ENCODE measurements at places on chromosomes 4 and X.

DNA sequence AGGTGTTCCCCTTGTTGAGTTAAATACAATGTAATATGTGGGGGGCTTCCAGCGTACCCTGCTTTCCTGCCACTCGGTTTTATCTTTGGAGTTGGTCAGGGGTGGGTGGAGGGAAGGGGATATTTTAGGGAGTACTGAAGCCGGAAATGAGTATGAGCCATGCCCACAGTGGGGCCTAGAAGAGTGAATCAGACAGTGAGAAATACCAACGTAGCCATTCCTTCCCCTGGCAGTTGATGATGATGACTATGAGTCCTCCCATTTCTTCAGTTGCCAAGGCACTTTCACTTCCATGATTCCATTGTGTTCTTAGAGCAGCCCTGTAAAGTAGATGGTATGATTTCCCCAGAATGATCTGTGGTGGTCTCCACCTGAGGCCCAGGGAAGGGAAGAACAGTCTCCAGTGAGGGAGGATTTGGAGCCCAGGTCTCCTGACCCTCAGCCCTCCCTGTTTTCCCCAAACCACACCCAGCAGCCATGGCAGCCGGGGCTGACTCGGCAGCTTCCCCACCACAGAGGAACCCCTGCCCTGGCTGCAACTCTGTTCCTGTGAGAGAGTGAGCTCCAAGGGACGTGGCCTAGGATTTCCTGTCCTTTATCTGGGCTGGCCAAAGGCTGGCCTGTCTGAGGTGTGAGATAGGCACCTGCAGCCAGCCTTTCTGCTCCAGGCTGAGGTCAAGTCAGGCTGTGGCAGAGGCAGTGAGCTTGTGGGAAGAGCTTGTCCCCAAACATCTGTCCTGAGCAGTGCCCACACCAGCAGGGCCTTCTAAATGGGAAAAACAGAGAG, 52.7 kb downstream of the STARD8 start:
- H3K4me3 ChIP-seq = no peak overlapping the region
- H3K27ac ChIP-seq = no peak overlapping the region
- no peaks in the 10 kb centered on the region for H3K27me3 ChIP-seq
- no peaks in the 10 kb centered on the region for H3K4me1 ChIP-seq

GRCh38 chr4:5976431-5976830, 41.8 kb downstream of the C4orf50 start:
- no peak overlapping the region for H3K4me3 ChIP-seq
- no peaks in the 10 kb centered on the region for H3K27me3 ChIP-seq
- peak; percentile 65 for DNase-seq
- no peak overlapping the region for H3K27ac ChIP-seq
- H3K4me1 ChIP-seq = no peaks in the 10 kb centered on the region

DNA sequence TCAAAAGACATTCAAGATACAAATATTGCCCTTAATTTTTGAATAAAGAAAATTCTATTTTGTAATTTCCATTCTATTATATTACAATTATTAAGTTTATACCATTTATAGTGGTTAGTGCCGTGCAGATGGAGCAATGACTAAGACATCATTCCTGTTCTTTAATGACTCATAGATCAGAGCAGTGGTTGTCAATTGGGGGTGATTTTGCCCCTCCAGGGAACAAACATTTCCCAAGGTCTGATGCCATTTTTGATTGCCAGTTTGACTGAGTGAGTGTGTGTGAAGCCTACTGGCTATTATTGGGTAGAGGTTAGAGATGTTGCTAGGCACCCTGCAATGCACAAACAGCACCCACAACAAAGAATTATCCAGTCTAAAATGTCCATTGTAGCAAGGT, 97.9 kb upstream of the DDIT4L start:
- DNase-seq = no peak
- H3K27ac ChIP-seq = no peak overlapping the region
- H3K4me3 ChIP-seq = no peak overlapping the region
- no peaks in the 10 kb centered on the region for H3K36me3 ChIP-seq
- no peaks in the 10 kb centered on the region for H3K27me3 ChIP-seq

- DNase-seq = no peak
- H3K4me1 ChIP-seq = no peaks in the 10 kb centered on the region
- H3K27me3 ChIP-seq = no peaks in the 10 kb centered on the region
- no peaks in the 10 kb centered on the region for H3K36me3 ChIP-seq
- H3K27ac ChIP-seq = no peak overlapping the region
Observed at GRCh38 chrX:572538-573124, 58.0 kb upstream of the SHOX start.

DNA sequence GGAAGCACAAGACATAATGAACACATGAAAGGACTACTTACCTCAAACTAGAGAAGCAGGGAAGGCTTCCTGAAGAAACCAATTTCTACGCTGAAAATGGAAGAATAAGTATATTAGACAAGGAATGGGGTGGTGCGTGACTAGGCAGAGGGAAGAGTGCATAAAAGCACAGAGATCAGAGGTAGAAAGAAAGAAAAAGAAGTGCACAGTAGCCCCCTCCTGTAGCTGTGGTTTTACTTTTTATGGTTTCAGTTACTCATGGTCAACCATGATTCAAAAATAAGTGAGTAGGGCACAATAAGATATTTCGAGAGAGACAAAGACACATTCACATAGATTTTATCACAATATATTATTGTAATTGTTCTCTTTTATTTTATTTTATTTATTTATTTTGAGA, 934.5 kb upstream of the INTU start:
- H3K36me3 ChIP-seq = no peaks in the 10 kb centered on the region
- DNase-seq = no peak
- H3K4me3 ChIP-seq = no peak overlapping the region
- H3K4me1 ChIP-seq = peaks cover 7% of the 10 kb centered on the region

DNA sequence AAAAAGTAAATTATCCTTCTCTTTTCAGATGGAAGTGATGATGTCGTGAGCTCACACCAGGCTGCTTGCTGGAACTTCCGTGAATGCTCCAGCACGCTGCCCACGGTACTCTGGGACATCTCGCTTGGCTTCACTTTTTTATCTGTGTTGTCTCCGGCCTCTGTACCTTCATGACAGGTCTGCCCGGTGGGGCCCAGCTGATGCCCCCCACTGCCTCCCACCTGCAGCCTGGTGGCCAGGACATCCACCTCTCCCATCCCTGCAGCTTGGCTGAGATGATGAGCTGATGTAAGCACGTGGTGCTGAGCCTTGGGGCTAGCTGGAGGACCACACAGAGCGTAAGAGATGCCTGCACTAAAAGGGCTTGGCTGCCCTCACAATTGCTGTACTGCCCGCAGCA, 59.0 kb upstream of the HELT start:
- no peak for DNase-seq
- H3K36me3 ChIP-seq = no peaks in the 10 kb centered on the region
- no peaks in the 10 kb centered on the region for H3K27me3 ChIP-seq
- no peak overlapping the region for H3K4me3 ChIP-seq

GRCh38 chrX:13965531-13965930, 64.2 kb downstream of the GEMIN8 start:
- no peak for DNase-seq
- no peak overlapping the region for H3K27ac ChIP-seq
- no peaks in the 10 kb centered on the region for H3K27me3 ChIP-seq
- H3K4me1 ChIP-seq = no peaks in the 10 kb centered on the region
- no peak overlapping the region for H3K4me3 ChIP-seq
- H3K36me3 ChIP-seq = no peaks in the 10 kb centered on the region

- no peaks in the 10 kb centered on the region for H3K4me1 ChIP-seq
- no peak overlapping the region for H3K27ac ChIP-seq
- DNase-seq = peak; percentile 77
- H3K36me3 ChIP-seq = no peaks in the 10 kb centered on the region
- peak overlapping the region; percentile 81 for H3K4me3 ChIP-seq
Observed at GRCh38 chr4:13543032-13543838, 1.1 kb downstream of the NKX3-2 start.

DNA sequence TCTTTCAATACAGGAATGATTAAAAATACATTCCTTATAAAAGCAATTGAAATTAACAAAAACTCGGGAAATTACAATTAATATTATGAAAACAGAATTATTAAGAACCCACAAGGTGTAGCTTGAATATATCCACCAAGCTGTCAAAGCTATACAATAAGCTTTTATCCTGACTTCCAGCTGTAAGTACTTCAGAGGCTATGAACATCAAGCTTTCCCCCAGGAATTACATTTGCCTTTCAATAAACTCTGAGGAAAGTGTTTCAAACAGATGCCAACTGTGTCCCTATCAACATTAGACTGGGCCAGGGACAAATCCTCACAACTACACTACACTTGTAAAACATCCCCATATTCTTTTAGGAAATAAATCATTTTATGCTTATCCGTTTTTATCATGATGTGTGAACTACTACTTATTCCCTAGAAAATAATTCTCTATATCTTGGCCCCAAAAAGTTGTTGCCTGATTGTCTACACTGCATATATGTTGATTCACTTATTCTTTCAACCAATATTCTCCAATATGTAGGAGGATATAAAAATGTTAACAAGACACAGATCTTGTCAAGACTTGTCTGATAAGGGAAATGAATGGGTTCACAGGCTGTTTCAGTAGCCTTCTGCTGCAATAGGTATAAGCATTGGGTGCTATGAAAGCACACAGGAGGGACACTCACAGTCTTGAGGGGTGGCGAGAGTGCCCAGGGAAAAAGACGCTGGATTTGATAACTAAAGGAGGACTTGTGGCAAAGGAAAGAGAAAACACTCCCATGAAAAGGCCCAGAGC, 494.1 kb downstream of the CENPC start:
- H3K4me3 ChIP-seq = no peak overlapping the region
- DNase-seq = no peak
- H3K4me1 ChIP-seq = peaks cover 6% of the 10 kb centered on the region
- no peak overlapping the region for H3K27ac ChIP-seq
- H3K27me3 ChIP-seq = no peaks in the 10 kb centered on the region

DNA sequence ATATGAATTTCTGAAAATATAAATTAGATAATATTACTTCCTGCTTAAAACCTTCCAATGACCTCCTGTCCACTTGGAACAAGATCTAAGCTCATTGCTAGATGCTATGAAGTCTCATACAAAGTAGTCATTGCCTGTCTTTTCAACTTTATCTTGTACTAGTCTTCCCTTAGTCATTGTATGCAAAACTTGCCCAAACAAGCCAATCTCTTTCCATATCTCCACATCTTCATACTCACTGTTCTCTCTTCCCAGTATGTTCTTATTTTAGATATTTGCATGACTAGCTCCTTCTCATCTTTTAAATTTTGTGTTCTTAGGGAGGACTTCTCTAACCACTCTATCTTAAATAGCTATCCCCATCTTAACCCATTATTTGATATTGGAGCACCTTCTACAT, 33.9 kb upstream of the CDX4 start:
- H3K4me3 ChIP-seq = no peak overlapping the region
- no peak overlapping the region for H3K27ac ChIP-seq
- no peaks in the 10 kb centered on the region for H3K36me3 ChIP-seq
- H3K4me1 ChIP-seq = no peaks in the 10 kb centered on the region
- DNase-seq = no peak

DNA sequence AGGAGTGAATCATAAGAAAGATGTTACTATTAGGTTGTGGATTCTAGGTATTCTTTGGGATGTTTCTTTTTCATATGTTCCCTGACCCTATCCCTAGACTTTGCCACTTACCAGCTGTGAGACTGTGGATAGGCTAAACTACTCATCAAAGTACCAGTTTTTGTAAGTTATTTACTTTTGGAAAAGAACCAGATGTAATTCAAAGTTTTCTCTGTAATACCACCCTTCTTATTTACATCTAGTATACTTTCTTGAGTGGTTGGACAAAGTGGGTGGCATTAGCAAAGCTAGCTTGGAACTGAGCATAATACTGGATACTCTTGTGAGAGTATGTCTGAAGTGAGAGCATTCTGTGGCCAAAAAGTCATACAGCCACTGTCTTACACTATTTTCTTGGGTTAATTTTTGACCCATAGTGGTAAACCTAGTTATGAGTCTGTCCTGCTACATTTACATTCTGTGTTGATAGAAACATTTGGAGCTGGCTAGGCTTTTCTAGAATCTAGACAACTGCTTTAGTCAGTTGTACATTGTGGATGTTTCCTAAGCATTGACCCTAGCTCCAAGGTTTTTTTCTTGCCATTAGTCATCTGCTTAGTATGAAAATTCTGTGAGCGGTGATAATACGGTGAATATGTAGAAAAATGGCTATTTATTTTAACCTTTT, 41.7 kb downstream of the KDM6A start:
- H3K36me3 ChIP-seq = peaks cover 4% of the 10 kb centered on the region
- no peak for DNase-seq
- no peak overlapping the region for H3K4me3 ChIP-seq
- no peak overlapping the region for H3K27ac ChIP-seq

- H3K27me3 ChIP-seq = no peaks in the 10 kb centered on the region
- no peak overlapping the region for H3K4me3 ChIP-seq
- no peak for DNase-seq
Observed at GRCh38 chr4:68466185-68466584, 18.9 kb downstream of the TMPRSS11E start.

GRCh38 chrX:129717892-129718291, 20.9 kb upstream of the XPNPEP2 start:
- H3K4me1 ChIP-seq = no peaks in the 10 kb centered on the region
- no peaks in the 10 kb centered on the region for H3K27me3 ChIP-seq
- H3K36me3 ChIP-seq = no peaks in the 10 kb centered on the region
- DNase-seq = peak; percentile 55
- no peak overlapping the region for H3K4me3 ChIP-seq

DNA sequence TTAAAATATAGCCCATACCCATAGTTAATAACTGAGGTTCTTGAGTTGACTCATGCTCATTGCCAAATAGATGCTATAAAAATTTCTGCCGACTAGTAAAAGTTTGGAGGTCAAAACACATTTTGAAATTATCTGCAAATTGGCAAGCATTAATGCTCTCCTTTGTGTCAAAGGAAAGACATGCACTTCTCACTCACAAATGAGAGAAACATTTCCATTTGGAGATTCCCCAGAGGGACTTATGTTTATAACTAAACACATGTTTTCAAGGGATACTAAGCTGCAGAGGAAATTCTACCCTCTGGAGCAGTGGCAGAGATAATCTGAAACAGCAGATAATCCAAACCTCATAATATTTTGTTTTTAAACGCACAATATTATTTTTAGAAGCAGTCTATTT, 45.7 kb upstream of the CCDC160 start:
- no peaks in the 10 kb centered on the region for H3K36me3 ChIP-seq
- DNase-seq = no peak
- no peak overlapping the region for H3K27ac ChIP-seq

GRCh38 chr4:140628016-140628415, 59.3 kb upstream of the UCP1 start:
- H3K27ac ChIP-seq = no peak overlapping the region
- H3K27me3 ChIP-seq = no peaks in the 10 kb centered on the region
- H3K4me1 ChIP-seq = peaks cover 9% of the 10 kb centered on the region
- no peak overlapping the region for H3K4me3 ChIP-seq

GRCh38 chr4:35948171-35948570, 296.1 kb downstream of the ARAP2 start:
- no peak overlapping the region for H3K27ac ChIP-seq
- H3K4me1 ChIP-seq = no peaks in the 10 kb centered on the region
- DNase-seq = no peak
- no peaks in the 10 kb centered on the region for H3K27me3 ChIP-seq
- H3K4me3 ChIP-seq = no peak overlapping the region
- H3K36me3 ChIP-seq = no peaks in the 10 kb centered on the region

GRCh38 chr4:109462802-109463201, 29.2 kb downstream of the SEC24B start:
- H3K27me3 ChIP-seq = no peaks in the 10 kb centered on the region
- no peaks in the 10 kb centered on the region for H3K4me1 ChIP-seq
- H3K27ac ChIP-seq = no peak overlapping the region
- no peak overlapping the region for H3K4me3 ChIP-seq
- DNase-seq = no peak
- peaks cover 50% of the 10 kb centered on the region for H3K36me3 ChIP-seq

Data from endodermal cell (in vitro differentiated cells).